NCI-H82 (cell line): ENCODE measurements at places on chromosomes 12 and 14.

- peak; percentile 35 for DNase-seq
Measured at GRCh38 chr14:60943637-60944032, 37.2 kb downstream of the TRMT5 start.

DNA sequence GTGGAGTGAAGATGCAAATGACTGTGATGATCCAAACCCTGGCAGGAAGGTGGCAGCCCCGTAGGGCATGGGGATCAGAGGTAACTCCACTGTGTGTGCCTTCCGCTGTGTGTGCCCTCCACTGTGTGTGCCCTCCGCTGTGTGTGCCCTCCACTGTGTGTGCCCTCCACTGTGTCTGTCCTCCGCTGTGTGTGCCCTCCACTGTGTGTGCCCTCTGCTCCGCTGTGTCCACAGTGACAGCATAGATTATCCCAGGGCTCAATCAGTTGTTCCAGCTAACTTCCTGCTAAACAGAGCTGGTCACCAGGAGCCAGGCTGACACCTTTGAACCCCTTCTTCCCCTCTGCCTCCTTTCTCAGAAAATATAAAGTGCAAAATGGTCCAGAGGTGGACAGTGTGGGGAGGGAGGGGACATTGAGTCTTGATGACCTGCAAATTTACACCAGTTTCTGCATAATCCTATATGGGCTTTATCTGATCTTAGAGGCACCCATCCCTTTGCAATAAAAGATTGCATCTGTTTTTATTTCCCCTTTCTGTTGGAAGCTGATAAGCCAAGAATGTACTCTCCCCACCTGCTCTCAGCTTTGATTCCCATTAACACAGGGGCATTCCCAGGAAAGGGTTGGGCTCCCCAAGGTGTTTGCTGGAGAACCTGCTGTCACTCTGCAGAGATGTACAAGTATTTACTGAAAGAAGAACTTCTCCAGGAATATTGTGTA lies 21.6 kb upstream of the HNF1A start:
- DNase-seq, result no peak

GRCh38 chr14:81432219-81432661 lies 32.1 kb upstream of the STON2 start:
- DNase-seq, result no peak

GRCh38 chr14:101131451-101131916 lies 228.0 kb upstream of the RTL1 start:
- no peak for DNase-seq

- DNase-seq, result no peak
Measured at GRCh38 chr12:41348198-41348597, 160.1 kb downstream of the PDZRN4 start.

DNA sequence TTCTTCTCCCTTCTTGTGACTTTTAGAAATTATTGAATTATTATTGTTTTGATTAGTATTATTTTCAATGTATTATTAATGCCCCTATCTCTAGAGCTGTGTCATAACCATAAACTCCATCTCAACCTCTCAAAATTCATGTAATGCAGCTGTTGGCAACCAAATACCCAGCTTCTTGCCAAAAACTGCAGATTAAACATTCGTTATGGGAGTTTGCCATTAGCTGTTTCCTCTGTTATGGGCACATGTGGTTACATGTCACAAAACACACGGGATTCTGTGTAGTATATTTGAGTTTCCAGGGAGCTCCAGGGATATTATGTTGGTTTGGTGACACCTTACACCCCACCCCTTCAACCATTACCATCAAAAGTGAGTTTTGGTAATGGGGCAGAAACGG lies 2.8 kb upstream of the ALX1 start:
- DNase-seq, result no peak

GRCh38 chr12:62256408-62257096 lies 3.7 kb upstream of the USP15 start:
- no peak for DNase-seq

- DNase-seq, result no peak
Measured at GRCh38 chr12:116142936-116143898, 134.3 kb downstream of the MED13L start.

DNA sequence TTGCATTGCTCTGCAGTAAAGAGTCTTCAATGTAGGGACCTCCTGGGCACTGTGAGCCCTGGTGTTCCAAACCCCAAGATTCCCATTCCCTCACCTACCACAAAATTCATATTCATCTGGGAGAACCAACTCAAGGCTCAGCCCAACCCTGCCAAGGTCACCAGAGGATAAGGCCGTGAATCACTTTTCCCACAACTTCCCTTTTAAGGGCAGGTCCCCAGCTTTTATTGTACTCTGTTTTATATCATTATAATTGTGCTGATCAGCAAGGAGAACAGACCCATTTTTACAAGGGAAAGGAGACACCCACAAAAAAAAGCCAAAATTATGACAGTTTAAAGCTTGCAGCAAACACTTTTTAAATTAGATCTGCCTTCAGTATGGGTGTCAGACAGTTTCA lies 363.0 kb upstream of the FKBP4 start:
- DNase-seq, result no peak

DNA sequence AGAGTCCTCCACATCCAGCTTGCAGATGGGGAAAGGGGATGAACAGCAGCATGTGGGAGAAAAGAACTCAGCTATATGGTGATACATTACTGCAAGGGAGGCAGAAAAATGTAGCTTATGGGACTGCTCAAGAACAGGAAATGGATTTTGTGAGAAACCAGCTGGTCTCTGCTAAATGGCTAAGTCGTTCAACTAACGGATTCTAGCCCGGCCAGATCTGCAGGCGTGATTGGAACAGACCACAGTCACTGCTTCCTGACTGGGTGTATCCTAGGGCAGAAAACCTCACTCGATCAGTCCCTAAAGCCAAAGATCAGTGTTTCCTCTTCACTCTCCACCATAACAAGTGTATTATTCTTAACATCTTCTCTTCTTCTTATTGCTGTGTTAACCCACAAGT lies 8.1 kb upstream of the PTGDR start:
- DNase-seq, result no peak

GRCh38 chr14:90991690-90992443 lies 68.6 kb downstream of the RPS6KA5 start:
- no peak for DNase-seq

DNA sequence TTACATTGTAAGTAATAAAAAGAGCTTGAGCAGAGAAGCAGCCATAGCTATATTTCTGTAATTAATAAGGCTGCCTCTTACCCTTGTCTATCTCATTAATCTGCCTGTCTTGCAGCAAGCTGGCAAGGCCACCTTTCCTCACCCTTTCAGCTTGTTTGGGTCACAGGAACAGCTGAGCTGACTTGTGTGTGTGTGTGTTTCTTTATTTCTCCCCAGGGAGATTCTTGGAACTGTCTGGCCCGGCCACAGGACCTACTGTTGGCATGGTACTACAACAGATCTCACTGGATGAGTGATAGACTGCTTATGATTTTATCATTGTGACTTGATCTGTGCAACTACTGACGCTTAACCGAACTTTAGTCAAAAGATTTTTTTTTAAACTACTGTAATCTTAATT lies 213.7 kb downstream of the SLC2A13 start:
- DNase-seq, result peak; percentile 86

- no peak for DNase-seq
Measured at GRCh38 chr14:65959563-65960024, 526.6 kb upstream of the CCDC196 start.

- peak; percentile 49 for DNase-seq
Measured at GRCh38 chr12:42326541-42327226, 717 bp downstream of the PPHLN1 start.

GRCh38 chr12:99772274-99772673 lies 124.7 kb downstream of the GARIN6 start:
- no peak for DNase-seq

GRCh38 chr12:102876883-102877282 lies 40.2 kb downstream of the PAH start:
- peak; percentile 9 for DNase-seq

DNA sequence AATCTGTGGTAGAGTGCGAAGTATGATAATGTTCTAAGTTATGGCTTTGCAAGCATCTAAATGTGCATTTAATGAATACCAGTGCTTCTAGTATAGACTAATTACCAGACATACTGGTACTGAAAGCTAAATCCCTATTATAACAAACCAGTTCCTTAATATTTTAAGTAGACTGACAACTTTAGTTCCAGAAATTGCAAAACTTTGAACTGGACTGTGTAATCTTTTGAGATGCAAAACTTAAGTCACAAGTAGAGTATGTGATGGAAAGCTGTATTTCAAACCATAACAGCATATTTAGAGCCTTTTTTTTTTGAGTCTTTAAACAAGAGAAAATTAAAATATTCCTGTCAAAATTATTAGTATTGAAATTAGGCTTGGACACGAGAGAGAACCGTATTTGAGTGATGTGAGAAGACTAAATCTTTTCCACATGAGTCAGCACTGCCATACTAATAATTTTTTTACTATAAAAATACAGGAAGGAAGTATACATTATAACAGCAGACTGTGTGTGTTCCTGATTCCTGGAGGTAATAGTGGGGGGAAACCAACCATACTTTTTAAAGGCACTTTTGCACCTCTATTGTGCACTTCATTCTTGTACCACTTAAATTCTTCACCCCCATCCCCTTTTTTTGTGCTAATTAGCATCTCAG lies 45.5 kb downstream of the PPM1A start:
- DNase-seq, result no peak

- DNase-seq, result no peak
Measured at GRCh38 chr12:108099778-108100489, 29.2 kb upstream of the WSCD2 start.

GRCh38 chr12:27000961-27001360 lies 13.2 kb downstream of the TM7SF3 start:
- no peak for DNase-seq

GRCh38 chr12:18849761-18850160 lies 111.8 kb downstream of the CAPZA3 start:
- DNase-seq, result no peak

- no peak for DNase-seq
Measured at GRCh38 chr14:30873308-30874119, 845 bp upstream of the COCH start.

DNA sequence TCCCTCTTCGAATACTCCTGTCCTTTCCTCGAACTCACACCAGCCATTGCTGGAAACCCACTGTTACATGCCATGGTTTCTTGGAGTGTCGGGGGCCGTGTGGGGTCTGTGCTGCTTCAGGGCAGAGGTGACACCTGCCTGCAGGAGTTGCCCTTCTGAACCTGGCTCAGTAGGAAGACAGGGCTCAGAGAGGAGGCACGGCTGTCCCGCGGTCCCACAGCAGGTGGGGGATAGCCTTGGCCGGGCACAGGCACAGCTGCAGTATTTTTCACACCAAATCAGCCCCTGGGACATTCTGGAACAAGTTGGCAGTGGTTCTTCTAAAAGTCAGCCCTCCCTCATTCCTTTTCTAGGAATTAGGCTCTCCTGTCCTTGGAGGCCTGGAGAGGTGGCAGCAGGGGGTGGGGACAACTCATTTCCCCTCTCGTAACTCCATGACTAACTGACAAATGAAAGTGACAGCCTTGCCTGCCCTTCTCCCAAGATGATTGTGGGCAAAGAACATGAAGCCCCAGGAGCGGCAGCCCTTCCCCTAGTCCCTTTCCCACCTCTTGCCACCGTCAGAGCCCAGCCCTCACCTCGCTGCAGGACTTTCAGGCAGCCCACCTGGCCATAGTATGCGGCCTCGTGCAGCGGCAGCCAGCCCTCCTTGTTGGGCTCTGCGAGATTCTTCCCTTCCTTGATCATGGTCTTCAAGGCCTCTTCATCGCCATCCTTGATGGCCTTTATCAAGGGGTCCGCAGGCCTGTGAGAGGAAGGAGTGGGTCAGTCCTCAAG lies 22.4 kb downstream of the ASB2 start:
- DNase-seq, result no peak

GRCh38 chr12:118959985-118960560 lies 21.3 kb upstream of the SRRM4 start:
- DNase-seq, result no peak

DNA sequence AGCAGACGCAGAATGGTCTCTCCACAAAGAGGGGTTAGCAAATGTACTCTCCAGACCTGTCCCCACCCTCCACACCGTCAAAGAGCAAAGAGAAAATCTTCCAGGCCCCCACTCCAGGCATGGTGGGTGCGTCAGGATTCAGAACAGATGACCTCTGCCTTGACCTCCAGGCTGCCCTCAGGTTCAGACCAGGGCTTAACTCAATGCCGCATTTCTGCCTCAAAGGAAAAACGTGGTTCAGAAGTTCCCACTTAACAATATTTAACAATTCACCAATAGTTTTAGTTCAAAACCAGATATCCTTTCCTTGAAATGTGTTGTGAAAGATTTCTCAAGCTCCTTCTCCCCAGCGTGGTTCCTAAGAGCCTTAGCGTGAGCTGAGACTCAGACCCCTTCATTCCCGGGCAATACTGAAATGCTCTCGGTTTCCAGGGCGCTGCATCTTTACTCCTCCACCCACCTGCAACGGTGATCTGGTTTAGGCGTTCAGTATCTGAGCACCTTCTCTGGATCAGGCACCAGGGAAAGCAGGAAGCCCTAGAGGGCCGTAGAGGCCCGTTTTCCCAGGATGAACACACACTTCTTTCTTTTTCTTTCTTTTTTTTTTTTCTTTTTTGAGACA lies 22.9 kb downstream of the HSP90AA1 start:
- DNase-seq, result peak; percentile 16

- DNase-seq, result peak; percentile 21
Measured at GRCh38 chr12:9646794-9647781, 22.4 kb upstream of the CLEC2D start.

DNA sequence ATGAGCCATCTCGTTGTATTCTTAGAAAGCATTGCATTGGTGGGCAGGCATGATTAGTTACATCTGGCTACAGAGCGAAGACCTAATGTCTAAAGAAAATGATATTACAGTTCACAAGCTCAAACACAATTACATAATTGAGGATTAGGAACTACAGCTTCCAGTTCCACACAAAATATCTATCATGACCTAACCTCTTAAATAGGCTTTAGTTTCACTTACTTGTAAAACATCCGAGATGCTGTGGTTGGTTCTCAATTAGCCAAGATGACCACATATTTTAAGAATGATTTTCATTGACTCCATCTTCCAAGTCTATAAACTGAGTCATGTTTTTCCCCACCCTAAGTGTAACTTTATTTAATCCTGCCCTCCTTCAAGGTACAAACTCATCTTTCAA lies 69.5 kb downstream of the LRIG3 start:
- DNase-seq, result no peak

DNA sequence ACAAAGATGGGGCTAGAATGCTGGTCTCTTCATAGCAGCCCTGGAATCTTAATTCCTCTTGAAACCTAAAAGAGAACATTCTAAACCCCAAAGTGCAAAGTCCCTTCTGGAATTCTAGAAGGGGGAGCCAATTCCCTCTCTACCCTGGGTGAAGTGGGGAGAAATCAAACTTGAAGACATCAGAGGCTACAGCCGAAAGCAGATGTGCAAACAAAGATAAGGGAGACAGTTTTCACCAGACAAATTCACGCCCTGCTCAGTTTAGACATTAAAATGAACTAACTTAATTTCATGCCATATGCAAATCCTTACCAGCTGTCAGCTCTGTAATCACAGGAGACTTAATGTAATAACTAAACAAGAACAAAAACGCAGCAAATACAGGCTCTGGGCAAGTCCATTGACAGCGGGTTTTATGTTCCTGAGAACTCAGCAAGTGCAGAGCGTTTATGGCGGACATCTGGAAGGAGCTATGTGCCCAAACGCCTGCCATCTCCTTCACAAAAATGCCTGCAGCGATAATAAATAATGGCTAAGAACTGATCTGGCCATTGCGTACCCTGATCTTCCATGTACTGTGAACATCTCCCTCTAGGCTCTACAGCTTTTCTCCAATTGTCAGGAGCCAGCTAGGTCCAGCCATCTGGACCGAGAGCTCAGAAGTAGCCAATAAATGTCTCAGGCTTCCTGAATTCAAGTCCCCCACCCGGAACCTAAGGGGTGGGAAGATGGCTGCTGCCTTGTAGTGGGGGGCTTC lies 19.1 kb upstream of the FICD start:
- DNase-seq, result peak; percentile 21
